ENCODE measurements at places on chromosomes 1 and 21.

DNA sequence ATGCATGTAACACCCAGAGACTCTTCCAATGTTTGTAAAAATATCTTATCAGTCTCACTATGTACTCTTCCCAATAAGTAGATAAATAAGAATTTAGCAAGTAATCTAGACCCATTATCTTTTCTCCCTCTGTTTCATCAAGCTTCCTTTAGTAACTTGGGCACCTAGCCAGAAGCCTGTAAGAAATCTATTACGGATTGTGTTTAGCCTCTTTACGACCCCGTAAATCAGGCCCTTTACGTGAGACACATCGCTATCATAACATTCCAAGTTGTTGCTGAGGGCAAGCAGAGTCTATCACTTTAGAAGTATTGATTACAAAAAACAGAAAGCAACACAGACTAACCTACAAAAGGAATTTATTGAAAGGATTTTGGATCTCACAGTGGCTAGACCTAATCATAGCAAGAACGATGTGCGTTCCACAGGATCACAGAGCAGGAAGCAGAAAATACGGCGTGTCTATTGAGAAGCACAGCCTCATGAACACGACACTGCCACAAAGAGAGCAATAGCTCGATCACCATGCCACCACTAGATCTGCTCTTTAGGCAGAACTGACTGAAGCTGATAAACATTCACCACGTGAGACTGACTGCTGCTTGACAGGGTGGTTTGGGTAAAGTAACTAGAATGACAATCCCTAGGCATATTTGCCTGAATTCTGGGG is 922.1 kb downstream of the AMY1C start:
- DNase-seq = no peak

GRCh38 chr1:236137285-236137852 is 5.0 kb upstream of the GPR137B start:
- DNase-seq = no peak

DNA sequence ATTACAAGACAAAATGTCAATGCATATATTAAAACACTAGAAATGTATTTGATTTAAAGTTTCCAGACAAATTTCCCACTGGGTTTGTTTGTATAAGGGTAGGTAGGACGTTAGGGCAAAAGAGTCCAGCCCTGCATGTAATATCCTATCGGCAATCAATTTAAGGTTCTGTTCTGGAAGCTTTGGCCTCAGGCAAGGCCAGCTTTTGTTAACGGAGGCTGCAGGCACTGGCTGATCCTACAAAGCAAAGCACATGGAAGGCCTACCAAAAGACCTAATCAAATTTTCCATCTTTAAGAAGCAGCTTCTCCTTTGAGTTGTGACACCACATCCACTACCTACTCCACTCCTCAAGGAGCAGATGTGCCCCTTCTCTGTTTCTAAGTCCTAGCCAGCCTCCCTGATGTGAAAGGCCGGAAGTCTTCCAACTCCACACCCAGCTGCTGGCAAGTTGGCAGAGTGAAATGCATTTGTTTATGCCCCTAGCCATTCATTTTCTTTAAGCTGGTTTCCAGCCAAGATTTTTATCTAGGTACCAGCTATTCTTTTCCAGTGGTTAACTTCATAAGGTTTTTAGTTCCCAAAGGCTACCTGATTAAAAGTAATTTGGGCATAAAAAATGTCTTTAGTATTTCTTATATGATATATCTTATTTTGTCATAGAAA is 452.6 kb downstream of the PTBP2 start:
- DNase-seq = no peak

- no peak for DNase-seq
These were observed 14.6 kb upstream of the C1orf105 start for GRCh38 chr1:172405912-172406311.

DNA sequence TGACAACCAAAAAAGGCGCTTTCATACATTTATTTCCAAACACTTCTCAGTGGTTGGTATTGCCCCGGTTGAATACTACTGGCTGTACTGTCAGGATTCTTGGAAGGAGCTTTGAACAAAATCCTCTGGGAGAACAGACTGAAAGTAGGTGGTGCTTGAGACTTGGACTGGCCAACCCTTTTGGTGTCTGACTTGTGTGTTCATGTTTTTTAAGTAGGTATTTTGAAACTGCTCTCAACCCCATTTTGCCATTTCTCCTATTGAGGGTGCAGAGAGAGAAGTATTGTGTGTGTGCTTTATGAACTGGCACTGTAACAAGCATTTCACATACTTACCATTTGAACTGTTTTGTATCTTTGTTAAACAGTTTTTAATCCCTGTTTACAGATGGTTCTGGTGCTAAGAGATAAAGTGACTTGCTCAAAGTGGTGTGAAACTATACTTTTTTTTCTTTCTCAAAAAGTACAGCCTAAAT is 21.2 kb downstream of the ARID1A start:
- no peak for DNase-seq

DNA sequence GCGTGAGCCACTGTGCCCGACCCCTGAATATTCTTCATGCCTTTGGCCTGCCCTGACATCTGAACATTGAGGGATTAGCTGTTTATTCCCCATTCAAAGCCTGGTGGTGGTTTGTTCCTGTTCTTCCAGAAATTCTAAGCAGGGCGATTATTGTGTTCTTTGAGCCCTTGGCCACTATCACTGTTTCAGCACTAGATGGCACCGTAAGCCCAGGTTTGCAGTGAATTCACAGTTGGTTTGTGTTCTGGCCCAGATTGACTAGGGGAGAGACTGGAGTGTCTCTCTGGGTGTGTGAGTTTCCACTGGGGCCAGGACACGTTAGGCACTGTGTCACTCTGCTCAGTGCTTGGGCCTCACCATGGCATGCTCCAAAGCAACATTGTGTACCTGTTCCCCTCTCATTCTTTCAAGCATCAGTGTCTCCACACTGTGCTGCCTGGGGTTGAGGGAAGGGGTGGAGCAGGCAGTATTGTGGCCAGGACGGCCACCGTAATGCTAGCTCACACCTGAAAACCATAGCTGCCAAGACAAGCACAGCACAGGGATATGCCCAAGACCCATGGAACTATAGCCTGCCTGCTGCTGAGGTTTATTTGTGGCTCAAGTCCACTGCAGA is 52.7 kb downstream of the PKN2 start:
- no peak for DNase-seq

DNA sequence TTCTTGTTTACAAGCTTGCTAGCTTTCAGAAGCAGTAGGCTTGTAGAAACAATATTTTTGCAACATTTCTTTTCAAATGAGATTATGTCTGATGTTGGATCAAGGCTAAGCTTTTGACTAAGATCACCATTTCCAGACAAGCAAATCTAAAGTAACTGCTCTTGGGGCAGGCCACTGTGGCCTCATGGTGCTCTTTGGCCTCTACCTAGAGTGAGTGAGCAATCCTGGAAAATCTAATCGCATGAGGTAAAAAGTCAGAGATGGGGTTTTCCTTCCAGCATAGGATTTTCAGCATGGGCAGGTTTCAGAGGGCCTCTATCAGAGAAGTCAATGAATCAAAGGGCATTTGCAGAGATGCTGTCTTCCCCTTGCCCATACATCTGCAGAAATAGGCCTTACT is 331.9 kb downstream of the OMA1 start:
- no peak for DNase-seq

DNA sequence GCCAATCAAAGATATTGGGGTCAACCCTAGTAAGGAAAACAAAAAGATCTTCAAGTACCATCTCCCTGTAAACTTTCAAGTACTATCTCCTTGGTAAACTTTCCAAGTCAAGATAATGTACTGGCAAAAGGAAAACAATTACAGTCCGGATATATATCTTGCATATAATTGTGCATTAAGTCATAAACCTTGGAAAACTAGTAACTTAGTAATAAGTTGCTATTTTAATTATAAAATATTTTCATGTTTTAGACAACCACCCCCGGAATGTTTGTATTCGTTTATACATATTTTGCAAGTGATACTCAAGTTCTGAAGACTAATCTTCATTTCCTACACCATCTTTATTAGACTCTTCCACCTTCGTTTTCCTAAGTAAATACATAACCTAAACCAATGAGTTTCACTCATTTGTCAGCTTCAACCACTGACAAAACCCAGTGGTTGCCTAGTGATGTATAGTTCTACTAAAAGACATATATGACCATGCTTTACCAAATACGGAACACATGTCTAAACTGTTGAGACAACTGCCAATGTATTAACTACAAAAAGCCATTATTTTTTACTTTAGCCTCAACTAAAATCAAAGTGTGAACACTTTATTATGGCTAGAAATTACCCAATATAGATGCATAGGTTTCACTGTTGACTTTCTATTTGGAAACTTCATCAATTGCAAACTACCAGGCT is 1.7 kb downstream of the AKT3 start:
- no peak for DNase-seq

DNA sequence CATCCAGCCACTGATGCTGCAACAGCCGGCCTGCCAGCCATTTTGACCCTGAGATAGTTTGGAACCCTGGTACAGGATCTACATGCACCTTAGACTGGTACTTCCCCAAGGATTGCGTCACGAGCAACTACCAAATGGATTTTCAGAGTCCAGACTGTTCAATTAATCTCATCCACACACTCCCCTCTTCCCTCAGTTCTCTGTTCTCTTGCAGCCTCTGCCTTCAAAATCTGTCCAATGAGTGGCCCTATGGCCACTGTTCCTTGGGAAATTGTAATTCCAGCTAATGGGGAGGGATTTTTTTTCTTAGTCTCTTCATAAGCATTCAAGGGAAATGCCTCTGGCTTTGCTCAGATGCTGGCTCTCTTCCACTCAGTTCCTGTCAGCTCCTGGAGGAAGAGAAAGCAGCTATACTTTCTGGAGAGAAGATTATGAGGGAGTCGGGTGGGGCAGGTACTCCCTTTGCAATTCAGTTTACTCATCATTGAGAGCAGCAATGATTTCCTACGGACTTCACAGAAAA is 19.8 kb upstream of the UAP1 start:
- DNase-seq = no peak

GRCh38 chr1:2180297-2181245 is 14.0 kb downstream of the FAAP20 start:
- no peak for DNase-seq

GRCh38 chr21:41499920-41500319 is 8.0 kb downstream of the TMPRSS2 start:
- no peak for DNase-seq

DNA sequence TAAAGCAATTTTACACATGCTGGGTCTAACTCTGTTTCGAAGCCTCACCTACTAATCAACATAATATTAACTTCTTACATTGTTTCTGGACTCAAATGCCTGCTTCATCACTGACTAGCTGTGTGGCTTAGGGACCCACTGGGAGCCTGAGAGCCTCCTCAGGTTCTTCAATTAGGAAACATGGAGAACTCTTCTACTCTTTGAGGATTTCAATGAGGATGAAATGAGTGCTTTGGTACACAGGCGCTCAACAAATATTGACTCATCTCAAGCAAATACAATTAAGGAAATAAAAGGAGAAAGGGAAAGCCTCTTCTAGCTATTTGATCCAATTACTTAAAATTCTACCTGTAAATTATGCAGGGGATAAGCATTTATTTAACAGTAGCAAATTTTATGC is 84.4 kb upstream of the JAK1 start:
- DNase-seq = no peak

- no peak for DNase-seq
These were observed 236.9 kb upstream of the VAMP3 start for GRCh38 chr1:7534061-7534825.

DNA sequence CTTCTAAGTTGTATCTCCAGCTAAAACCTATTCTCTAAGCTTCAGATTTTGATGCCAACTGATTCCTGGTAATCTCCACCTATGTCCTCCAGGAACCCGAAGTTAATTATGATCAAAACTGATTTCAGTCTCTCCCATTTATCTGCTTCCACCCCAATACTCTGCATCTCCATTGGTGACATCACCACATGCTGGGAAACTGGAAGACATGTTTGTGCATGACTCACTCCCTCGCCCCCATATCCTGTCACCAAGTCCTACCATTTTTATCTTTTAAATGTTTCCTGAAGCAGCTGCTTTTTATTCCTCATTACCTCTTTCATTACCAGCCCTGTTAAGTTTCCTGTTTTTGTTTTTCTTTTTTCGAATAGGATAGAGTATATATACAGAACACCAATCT is 228.5 kb downstream of the LRRC40 start:
- no peak for DNase-seq

GRCh38 chr1:157360023-157360390 is 192.3 kb downstream of the FCRL5 start:
- no peak for DNase-seq

GRCh38 chr1:110383251-110383990 is 7.4 kb downstream of the SLC16A4 start:
- no peak for DNase-seq

DNA sequence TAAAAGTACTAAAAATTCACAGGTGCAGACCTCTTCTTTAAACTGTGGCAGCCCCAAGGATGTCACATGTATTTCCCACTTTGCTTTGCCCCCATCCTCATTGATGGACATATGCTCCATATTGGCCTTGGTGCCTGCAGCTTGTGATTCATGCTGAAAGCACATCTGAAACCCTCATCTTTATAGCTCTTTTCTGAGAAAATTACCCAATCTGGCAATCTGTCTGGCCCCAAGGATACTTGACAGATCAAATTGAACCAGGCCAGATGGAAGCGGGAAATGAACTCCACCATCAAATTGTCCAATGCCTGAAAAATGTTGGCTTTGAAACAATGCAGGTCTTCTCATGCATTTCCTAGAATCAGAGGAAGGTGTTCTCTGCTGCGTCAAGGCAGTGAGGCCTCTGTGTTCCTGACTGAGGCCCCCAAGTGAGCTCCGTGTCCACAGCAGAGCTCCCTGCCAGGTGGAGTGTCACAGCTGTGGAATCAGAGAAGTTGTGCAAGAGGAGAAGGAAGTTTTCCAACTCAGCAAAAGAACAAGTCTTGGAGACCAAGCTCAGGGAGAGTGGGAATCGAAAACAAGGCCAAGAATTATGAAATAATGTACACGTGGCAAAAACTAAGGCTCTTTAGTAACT is 323.7 kb downstream of the PLPP3 start:
- no peak for DNase-seq

DNA sequence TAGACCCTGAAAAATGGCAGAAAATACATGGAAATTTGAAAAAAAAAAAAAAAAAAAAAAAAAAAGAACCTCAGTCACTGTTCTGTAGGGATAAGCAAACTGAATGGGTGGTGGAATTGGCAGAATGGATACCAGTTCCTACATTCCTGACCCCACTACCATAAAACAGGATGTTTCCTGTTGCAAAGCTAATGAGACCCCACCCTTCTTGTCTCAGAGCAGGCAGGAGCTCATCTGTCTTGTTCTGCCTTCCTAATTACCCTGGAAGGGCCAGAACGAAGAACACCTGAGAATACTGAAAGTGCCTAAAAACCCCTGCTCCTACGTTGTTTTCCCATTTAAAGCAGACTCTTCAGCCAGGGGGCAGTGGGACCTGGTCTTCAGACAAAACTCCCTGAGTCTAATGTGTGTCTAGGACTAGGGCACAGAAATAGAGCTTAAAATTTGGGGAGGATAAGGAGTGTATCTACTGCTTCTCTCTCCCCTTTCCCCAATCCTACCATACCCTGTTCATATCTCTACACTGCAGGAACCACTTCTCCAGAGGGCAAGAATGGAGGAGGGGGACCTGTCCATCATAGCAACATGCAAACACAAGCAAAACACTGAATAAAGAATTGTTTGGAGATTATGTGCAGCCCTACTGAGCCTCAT is 3.9 kb downstream of the C1orf56 start:
- DNase-seq = no peak
